Psoas muscle (tissue), 8 donors: ENCODE measurements at places on chromosomes 16 and 17.

DNA sequence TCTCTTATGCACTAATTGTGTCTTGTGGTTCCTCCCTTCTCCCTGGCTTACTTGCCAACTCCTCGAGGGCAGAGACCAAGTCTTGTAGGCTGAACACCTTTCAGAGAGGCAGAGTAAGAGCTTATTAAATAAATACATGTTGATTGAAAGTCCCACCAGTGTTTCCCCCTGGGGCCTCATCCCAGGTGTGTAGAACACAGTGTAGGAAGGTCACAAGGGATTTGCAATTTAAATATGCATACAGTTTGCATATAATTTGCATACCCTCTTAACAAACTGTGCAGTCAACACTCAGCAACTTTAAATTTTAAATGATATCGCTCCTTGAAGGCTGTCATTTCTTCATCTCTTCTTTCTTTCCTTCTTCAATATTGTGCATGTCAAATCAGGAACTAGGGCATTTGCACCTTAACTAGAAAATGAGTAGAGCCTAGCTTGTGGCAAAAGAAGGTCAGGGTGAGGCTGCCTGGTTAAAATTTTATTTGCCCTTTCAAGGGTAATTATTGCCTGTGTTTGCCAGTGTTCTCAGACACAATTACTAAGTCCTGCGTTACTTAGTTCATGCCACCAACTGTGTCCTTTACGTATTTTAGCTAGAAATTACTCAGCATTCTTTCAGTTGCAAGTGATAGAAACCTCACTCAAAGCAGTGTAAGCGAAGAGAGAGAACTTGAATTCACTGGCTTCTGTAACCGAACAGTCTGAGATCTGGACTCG, 465.7 kb downstream of the HAPSTR1 start:
- DNase-seq = no peak

- no peak for DNase-seq
These were observed 7.7 kb downstream of the CHAD start for GRCh38 chr17:50460831-50461526.

- DNase-seq = no peak
These were observed 73.2 kb downstream of the CMIP start for GRCh38 chr16:81517629-81518438.

GRCh38 chr16:16007743-16008111, 58.3 kb downstream of the ABCC1 start:
- DNase-seq = peak; percentile 15

- DNase-seq = no peak
These were observed 150.6 kb downstream of the MSI2 start for GRCh38 chr17:57406981-57407286.

DNA sequence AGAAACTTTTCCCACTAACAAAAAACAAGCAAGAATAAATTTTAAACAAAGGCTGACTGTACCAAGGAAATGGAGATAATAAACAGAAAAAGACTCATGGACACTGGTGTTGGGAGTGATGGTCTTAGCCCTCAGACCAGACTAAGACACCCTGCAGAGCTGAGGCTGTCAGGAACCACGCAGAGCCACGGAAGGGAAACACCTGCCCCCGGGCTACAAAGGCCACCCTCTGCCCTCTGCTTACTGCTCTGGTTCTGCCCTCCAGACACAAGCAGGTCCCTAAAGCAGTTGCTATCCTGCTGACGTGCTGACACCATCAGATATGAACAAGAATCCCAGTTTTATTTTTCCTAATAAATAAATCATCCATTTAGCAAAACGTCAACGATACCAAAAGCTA, 80.0 kb downstream of the ANKRD11 start:
- DNase-seq = no peak

GRCh38 chr17:4364622-4365041, 1.8 kb downstream of the UBE2G1 start:
- peak; percentile 77 for DNase-seq
